ENCODE measurements at places on chromosomes 4 and X. TPM values are rescaled to one million over a fixed set of nuclear protein-coding genes. Genes with fewer than 3 reads are reported as not detected.

- no peak for DNase-seq
Measured at GRCh38 chr4:175376287-175376977, 435.6 kb downstream of the GPM6A start.

GRCh38 chr4:152118819-152119553 is 358.2 kb upstream of the GATB start:
- DNase-seq, result no peak

GRCh38 chrX:45323387-45323786 is 122.7 kb upstream of the DIPK2B start:
- no peak for DNase-seq

Gene FDCSP
- polyA plus RNA-seq, result 1.8 TPM

DNA sequence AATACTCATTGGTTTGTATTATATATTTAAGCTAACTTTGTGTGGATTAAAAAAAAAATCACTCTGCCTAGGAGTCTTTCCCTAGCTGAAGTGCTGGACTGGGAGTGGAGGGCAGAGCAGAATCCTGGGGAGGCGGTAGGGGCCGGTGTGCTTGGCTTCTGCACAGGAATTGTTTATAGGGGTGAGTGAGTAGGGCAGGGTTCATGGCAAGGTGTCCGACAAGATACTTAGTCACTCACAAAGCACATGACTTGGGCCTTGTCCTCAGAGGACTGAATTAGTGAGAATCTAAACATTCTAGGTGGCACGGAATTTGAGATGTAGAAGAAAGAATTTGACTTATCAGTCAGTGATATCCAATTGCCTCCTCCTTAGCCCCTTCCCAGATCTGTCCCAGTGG is 32.2 kb downstream of the FNIP2 start:
- DNase-seq, result no peak

- DNase-seq, result peak; percentile 61
Measured at GRCh38 chr4:162163892-162164759, at the start of gene FSTL5. TSS of gene FSTL5 (minus strand) at chr4:162164000. CDS start at chr4:162111396, 52,604 bp downstream.

- DNase-seq, result no peak
Measured at GRCh38 chr4:18611026-18611425, 589.5 kb upstream of the LCORL start.

GRCh38 chrX:96405842-96406241 is 278.8 kb upstream of the DIAPH2 start:
- DNase-seq, result no peak

- DNase-seq, result no peak
Measured at GRCh38 chrX:20514358-20514757, 247.6 kb upstream of the RPS6KA3 start.

DNA sequence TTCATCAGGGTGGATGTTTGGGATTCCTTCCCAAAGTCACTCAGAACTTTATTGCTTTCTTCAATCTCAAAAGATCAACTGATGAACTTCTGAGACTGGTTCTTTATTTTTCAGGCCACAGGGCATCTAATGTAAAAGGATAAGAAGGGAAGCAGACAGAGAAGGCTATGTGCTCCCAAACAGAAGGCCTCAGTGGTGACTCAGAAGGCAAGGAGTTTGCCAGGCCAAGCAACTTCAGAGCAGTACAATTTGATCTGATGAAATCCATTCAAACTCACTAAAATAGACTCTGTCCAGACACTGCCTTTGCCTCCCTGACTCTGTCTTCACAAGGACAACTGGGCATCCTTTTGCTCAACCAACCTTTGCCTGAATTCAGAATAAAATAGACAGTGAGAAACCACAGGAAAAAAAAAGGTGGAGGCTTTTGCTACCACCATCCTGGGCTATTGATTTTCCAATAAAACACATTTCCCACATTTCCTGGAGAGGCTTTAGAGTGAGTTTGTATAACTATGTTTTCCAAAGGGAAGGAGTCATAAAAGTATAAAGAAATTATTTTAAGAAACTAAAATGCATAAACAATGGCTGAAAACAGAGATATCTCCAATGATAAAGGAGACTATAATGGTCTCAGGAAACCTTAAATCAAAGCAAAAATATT is 55.2 kb downstream of the ARHGEF6 start:
- peak; percentile 16 for DNase-seq

- no peak for DNase-seq
Measured at GRCh38 chr4:123102897-123103471, 180.6 kb upstream of the NUDT6 start.

DNA sequence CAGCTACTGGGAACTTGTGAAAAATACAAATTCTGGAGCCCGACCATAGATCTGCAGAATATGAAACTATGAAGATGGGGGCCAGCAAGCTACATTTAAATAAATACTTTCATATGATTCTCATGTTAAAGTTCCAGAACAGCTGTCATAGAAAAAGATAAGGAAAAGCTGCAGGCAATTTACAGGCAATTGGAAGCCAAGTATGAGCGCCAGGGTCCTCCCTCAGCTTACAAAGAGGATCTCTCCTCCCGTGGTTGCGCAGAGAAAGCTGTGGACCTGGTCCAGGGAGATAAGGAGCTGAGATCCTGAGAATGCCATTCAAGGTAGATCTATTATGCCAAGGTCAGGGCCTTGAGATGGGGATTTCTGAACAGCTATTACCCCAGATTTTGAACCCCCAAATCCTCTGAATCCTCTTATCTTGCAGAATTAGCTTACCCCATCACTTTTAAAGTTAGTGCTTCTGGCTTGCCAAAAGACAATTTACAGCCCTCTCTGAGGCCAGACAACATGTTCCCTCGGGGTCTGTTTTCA is 25.6 kb upstream of the FRAS1 start:
- DNase-seq, result peak; percentile 35

All from muscle of back (tissue), 13 donors.